Activated naive CD8-positive, alpha-beta T cell treated with anti-CD3 and anti-CD28 coated beads, Interleukin-2, amount 50 U/mL, for 16 hours (primary cell): ENCODE measurements at places on chromosomes 11 and 22.
A peak's percentile ranks its signal among the peaks of the same experiment; 100 is the strongest.

- DNase-seq = no peak
Measured at GRCh38 chr22:46366327-46366731, 30.8 kb downstream of the TRMU start.

GRCh38 chr11:70900540-70900939 is 351.8 kb downstream of the SHANK2 start:
- no peak for DNase-seq

DNA sequence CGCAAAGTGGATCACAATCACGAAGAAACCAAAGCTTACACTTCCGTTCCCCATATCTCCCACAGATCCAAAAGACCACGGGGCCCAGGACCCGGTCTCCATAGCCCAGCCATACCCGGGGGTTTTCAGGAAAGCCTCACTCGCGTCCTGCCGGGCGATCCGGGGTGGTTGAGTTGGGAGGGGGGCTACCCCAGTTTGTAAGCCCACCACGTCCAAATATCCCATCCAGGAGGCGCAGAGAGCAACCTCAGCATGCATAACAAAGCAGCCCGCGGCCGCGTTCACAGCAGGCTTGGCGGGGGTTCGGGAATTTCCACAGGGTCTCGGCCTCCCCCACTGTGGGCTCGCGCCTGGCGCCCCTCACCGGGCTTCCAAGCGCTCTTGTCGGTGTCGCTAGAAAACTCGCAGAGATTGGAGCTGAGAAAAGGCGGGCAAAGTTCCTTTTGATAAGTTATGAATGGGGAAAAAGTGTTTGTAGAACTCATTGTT is 9.5 kb downstream of the SDF2L1 start:
- no peak for DNase-seq

DNA sequence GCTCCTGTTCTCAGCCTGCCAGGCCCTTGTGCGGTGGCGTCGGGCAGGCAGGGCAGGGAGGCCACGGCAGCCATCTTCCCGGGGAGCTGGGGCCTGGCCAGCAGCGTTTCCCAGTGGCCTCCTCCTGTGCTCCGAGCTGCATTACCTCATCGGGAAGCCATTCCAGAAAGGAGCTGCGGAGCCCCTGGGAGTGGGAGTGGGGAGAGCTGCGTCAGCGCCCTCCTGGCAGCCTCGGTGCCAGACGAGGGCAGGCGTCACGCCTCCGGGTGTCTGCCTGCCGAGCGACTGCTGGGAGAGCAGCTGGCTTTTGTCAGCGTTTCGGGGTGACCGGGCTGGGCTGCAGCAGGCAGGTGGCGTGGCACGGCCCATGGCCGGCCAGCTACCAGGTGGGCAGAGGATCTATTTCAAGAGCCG is 30.9 kb upstream of the WNT7B start:
- DNase-seq = no peak

DNA sequence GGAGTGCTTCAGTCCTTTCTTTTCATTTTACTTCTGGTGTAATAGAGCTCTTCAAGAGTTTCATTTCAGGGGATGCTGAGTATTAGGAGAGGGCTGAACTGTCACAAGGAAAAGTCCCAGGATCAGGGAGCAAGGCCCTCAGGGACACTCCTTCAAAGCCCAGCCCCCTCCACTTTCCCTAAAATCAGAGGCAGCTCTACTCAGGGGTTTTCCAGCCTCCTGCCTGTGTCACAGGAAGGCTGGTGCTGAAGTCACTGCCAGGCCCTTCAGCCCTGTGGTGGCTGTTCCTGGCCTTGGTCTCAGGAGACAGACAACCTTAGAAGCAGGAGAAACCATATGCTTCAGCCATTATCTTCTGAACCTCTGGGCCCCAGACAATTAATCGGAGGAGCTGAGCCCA is 36.4 kb upstream of the KIRREL3 start:
- DNase-seq = no peak

DNA sequence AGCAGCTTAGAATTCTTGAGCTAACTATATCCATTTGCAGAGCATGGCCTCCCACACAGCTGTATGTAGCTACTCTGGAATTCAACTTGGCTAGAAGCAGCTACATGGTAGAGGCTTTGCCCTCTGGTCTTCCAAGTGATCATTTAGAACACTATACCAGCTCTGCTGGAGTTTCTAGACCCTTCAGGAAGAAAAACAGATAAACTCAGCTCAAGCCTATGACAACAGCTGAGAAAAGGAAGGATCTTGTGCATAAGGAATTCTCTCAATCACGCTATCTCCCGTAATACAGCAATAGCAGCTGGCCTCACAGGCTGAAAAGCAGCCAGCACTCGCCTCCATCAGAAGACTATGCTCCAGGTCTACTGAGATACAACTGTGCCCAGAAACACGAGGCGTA is 50.6 kb upstream of the APOA1 start:
- no peak for DNase-seq

DNA sequence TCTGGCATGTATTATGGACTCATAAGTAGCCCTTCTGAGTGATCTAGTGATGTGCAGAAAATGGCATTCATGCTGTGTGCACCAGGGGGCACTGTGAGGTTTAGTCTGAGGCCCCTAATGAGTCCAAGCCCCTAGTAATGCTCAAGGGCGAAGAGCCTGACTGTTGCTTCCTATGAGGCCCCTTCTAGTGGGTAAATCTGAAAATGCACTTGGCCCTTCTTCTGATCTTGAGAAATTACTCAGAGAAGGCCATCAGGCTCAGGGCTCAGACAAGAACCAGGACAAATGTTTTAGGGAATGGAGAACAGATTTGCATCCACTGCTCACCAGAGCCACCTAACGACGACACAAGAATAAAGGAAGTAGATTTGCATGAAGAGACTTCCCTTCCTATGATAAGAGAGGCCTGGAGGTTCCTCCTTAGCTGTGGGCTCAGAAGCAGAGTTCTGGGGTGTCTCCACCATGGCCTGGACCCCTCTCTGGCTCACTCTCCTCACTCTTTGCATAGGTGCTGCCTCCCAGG is 75.8 kb downstream of the GGTLC2 start:
- DNase-seq = no peak

DNA sequence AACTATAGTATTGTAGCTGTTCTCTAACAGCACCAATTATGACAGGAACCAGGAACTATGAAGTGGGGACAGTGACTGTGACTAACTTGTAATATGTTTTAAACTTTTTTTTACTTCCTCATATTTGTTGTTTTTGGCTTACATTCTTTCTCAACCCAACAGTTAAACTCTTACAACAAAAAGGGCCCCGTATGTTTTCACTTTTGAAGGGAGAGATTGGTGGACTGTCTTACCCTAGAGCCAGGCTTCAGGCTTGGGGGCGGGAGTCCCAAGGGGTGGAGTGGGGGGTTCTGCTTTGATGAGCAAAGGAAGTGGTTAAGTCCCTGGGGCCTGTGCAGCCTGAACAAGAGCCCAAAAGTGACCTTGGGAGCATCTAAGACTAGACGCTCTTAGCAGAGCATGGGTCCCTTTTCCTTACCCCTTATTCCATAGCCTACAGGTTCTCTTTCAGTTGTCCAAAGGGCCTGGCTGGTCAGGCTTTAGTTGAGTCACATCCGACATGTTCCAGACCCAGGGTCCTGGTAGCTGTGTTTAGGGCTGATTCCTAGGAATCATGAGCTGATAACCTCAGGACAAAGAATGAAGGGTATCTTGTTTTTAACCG is 38.8 kb downstream of the STIM1 start:
- DNase-seq = no peak

DNA sequence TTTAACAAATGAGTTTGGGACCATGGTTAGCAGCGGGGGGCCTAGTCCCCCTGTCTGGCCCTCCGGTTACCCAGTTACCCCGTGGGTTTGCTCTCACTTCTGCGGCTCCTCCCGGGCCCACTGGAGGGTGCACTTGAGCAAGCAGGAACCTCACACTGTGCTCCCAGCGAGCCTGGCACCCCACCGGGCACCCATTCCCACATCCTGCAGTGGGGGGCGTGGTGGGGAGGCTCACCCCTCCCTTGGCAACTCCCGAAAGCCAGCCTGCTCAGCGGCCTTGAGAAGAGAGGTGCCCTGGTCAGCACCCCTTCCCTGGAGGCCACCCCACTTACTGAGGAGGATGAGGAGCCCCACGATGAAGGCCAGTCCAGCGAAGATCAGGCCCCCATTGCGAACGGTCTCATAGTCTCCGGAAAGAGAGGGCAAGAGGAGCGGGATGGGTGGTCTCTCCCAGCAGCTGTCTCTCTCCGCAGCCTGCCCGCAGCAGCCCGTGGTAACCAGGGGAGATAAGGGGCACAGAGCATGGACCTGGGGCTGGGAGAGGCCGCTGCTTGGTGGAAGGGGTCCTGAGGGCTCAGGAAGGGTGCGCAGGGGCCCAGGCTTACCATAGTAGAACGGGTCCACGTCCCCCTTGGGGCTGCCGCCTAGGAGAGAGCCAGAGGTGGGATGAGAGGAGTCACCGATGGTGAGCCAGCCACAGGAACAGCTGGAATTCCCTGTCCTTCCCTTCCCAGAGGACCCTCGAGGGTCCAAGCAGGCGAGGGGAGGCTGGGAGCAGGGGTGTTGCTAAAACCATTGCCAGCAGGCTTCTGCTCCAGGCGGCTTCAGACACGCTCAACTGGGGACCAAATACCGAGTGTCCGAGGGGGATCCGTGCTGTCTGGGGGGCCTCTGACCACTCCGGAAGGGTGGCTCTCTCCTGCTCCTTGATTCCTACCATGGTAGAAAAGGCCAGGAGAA is 2.2 kb downstream of the FXYD2 start:
- peak; percentile 29 for DNase-seq

GRCh38 chr11:119056421-119056999 is 495 bp downstream of the HYOU1 start:
- DNase-seq = peak; percentile 6

- no peak for DNase-seq
Measured at GRCh38 chr22:39171623-39172264, 19.3 kb upstream of the CBX7 start.

- DNase-seq = no peak
Measured at GRCh38 chr11:87425391-87425790, 387.7 kb downstream of the TMEM135 start.

DNA sequence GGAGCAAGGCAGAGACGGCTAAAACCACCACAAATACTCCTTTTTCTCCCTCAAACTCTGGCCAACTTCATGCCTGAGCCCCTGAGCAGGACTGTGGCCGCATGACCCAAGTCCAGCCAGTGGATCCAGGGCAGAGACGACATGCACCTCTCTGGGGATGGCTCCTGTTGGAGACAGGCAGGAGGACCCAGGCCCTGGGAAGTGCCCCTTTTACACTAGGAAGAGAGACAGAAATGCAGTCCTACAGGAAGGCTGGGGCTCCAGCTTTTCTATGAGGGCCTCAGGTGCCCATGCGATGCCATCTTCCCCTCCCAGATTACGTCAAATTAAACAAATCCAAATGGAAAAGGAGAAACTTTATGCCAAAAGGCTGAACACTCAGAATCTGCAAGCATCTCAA is 498.0 kb downstream of the BRD1 start:
- no peak for DNase-seq

DNA sequence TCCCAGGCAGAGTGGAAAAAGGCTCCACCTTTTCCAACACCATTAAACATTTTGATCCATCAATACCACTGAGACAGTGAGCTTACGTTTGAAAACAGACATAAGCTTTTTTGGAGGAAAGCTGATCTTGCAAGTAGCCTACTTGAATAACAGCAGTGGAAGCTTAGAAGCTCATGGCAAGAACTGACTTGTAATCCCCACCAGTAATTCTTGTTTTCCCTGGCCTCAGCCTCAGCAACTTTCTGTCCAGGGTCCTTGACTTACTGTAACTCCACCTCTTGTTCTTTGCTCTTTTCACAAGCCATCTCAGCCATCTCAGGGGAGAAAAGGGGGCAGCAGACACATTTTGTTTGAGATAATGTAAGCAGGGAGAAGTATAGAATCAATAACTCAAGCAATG is 12.3 kb upstream of the MPZL2 start:
- DNase-seq = no peak

DNA sequence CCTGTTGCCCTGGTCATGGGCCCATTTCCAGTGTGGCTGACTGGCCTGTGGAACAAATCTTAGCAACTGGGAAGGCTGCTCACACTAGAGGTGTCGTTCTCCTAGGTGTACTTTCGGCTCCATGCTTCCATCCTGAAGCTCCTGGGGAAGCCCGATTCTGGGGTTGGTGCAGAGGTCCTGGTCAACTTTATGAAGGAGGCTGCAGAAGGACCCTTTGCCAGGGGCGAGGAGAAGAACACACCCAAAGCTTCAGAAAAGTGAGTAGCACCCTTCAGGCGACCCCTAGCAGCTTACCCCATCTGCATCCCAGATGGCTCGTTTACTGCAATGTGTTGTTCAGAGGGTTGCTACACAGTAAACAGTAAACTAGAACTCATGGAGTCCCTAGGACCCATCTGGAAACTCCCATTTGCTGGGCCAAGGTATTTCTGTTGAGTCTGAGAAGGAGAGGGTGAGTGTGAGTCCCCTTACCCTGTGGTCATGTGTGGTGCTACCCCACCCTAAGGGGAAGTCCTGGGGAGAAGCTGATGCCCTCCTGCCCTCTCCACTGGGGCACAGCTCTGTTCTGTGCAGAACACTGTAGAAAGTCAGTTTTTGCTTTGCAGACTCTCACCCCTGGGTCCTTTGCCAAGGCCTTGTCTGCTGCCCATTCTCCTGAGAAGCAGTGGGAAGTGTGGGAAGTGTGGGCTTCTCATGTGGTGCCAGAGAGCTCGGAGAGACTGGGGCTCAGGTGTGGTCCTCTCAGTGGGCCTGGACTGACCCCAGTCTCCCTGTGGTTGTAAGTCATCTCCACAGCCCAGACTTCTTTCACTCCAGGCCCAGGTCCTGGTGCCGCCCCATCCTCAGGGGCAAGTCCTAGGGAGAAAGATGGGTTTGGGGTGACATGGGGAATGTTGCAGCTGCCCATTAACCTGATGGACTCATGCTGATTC is 85.0 kb downstream of the CABIN1 start:
- DNase-seq = no peak

DNA sequence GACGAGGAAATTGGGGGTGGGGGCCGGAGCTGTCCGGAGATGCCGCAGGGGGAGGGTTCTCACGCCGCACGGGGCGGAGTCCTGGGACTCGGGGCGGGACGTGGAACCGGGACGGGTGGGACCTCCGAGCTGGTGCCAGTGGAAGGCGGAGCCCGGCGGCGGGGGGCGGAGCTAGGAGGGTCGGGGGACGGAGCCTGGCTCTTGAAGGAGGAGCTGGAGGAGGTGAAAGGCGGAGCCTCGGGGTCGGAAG is 271 bp downstream of the FKBP2 start:
- DNase-seq = peak; percentile 99

DNA sequence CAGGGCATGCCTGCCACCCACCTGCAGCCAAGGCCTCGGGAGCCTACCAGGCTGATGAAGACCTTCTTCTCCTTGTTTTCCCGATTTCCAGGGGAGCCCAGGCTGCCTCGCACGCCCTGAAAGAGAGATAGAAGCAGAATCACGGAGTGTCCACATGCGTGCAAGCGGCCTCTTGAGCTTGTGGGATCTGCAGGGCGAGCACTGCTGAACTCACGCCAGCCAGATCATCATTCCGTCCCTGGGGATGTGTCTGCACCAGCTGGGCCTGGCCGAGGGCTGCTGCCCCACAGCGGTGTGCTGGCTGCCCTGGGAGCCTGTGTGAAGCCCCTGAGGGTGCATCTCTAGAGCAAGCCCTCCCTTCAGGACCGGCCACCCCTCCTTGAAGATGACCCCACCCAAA is 17.9 kb downstream of the USH1C start:
- DNase-seq = no peak

DNA sequence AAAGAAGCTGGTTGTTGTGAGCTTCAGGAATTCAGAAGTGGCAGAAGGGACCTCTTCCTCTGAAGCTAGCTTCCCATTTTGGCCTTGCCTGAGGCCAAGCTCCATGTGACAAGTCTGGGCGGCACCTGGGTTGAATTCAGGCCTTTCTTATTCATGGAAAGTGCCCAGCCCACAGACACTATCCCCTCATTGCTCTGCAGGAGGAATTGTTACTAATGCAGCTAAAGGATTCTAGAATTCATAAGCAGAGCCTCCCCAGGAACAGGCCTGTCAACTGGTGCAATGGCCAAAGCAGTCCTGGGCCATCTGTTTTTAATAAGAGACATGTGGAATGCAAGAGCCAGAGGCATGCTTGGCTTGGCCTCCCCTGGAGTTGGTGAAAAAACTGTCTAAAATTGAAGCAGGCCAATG is 71.4 kb downstream of the SLC1A2 start:
- DNase-seq = no peak
